Inflammatory macrophage treated with lipopolysaccharide for 1 hour (primary cell): ENCODE measurements at places on chromosomes 3 and 15.
A peak's percentile ranks its signal among the peaks of the same experiment; 100 is the strongest.

DNA sequence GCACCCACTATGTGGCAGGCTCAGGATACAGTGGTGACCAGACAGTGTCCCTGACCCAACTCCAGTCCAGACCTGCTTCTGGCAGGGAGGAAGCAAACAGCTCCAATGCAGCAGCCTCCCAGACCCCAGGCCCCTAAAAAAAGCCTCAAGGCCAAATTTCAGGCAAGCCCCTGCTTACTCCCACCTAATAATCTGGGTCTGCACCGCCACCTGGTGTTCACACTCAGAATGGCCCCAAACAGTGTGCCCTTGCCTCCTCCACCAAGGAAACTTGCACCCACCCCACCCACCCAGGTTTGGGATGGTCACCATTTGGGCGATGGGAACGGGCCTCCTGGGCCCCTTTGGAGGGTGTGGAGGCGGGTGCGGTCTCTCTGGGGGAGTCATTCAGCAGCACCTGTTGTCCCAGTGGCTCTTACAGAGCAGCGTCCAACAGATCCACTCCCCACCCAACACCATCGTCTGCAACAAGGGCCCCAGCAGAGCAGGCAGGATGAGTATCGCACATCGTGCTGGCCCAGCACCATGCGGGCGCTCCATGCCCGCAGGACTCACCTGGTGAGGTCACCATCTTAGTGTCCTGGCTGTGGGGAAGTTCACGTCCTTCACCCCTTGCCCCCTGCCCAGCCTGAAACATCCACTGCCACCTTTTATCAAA lies 17.3 kb downstream of the C3orf18 start:
- DNase-seq: peak; percentile 11

- no peak for DNase-seq
Measured at GRCh38 chr15:70503798-70504298, 259.5 kb downstream of the UACA start.

DNA sequence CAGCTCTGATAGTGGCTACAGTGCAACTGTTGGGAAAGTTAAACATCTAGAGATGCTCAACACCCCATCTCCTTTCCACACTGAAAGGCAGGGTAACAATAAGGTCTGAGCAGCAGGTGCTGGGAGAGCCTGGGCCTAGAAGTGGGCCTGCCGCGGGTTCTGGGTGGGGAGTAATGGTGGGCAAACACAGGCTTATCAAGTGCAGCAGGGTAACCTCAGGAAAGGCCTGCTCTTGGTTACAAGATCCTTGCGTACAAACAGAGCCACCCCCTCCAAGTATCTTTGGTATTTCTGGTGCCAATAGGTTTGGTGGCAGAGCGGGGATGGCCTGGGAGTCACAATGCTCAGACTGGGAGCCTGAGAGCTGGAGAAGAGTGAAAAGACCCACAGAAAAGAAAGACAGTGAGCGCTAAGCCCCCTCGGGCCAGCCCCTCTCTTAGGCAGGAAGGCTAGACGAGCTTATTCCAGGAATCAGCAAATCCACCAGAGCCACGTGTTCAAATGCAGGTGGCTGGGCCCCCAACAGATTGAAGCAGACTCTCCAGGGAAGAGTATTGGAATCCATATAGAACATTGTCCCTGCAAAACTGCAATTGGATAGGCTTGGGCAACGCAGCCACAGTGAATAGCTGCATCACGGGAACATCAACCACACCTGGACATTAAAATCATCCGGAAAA lies 2.7 kb downstream of the IQSEC1 start:
- no peak for DNase-seq

DNA sequence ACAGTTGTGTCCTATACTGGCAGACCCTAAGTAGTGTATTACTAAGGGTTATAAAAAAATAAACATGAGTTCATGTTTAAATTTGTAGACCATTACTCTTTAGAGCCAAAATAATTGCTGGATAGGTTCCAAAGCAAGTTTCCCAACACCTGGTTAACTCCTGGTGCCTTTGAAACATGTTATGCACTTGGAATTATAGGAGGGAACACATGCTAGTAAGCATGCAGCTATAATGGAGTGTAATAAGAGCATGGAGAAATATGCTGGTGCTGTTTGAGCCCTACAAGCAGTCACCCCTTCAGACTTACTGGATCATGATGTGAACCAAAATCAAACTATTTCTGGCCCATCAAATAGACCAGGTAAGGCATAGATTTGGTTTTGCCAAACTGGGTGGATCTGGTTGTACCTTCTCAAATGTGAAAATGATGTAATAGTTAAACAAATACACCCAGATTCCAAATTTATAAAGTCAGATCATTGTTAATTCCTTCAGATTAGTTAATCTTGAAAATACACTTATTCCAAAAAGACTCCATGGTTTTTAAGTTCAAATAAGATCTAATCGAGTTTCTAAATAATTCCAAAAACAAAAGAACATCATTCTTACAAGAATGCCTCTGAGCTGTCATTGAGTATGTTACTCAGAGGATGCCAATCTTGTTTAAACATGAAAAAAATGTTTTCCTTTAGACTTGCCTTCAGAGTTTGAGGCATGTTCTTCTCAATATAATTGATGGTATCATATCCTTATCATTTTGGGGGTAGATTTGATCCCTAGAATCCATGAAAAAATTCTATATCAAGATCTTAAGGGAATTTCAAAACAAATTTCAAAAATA lies 69.3 kb downstream of the LRRC28 start:
- no peak for DNase-seq

GRCh38 chr15:66154581-66154980 lies 99.0 kb downstream of the MEGF11 start:
- DNase-seq: no peak

- DNase-seq: no peak
Measured at GRCh38 chr3:37683321-37683720, 178.4 kb upstream of the CTDSPL start.

- DNase-seq: peak; percentile 6
Measured at GRCh38 chr3:71956716-71957115, 171.8 kb upstream of the PROK2 start.

DNA sequence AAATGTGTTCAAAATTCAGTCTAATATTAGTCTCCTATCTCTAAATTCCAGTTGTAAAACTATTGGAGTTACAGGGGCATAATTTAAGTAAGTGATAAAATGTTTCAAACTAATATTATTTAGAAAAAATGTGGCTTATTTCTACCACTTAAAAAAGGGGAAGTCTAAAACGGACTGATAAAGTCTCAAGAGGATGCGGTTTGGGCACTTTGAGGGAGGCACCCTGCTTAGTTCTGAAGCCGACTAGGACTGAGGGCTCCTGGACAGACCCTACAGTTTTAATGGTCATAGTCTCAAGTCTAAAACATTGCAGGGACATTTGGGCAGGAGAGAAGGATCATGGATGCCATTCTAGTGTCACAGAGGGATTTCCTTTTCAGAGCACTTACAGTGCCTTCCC lies 566.3 kb downstream of the NR2F2 start:
- no peak for DNase-seq

GRCh38 chr3:107704477-107704876 lies 181.7 kb downstream of the BBX start:
- DNase-seq: no peak

DNA sequence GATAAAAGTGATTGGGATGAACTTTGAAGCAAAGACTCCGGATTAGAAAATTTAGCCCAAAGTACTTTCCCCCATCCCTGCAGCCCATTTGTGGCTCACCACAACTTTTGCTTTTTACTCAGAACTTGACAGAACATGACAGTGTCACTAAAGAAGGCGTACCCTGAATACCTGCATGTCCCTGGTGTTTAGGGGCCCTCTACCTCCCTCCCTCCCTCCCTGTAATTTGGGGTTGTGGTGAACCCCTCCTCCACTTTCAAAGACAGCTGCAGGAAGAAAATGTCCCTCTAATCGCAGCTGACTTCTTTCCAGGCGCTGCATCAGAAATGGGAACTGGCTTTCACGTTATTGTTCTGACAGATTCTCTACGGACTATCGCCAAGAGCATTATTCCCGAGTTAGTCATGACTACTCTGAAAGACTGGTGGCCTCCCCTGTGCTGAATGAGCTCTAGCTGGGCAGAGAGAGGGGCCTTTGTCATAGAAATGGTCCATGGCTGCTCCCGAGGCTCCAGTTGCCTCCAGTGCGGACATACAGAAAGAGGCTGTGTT lies 93.2 kb upstream of the ARHGEF3 start:
- DNase-seq: no peak

DNA sequence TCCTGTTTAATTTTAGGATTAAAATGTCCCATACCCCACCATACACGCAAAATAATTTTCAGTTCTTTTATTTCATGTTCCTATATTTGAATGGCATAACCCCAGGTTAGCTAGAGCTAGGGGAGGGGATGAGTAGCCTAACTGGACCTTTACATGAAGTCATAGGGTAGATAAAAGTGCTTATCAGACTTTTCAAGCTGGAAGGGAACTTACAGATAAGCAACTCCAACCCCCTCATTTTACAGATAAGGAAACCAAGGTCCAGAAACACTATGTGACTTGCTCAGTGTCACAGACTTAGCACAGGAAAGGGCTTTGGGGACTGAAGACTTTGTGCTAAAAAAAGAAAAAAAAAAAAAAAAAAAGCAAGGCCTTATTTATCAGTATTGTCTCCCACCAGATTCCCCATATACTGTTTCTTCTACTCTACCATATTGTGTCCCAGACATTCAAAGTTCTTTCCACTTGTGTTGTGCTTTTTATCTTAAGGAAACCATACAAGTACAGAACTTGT lies 10.6 kb upstream of the TNIK start:
- DNase-seq: no peak

- peak; percentile 88 for DNase-seq
Measured at GRCh38 chr3:108062051-108062450, 28.8 kb downstream of the CD47 start.

GRCh38 chr3:76490064-76490463 lies 549.8 kb upstream of the ROBO2 start:
- DNase-seq: no peak

DNA sequence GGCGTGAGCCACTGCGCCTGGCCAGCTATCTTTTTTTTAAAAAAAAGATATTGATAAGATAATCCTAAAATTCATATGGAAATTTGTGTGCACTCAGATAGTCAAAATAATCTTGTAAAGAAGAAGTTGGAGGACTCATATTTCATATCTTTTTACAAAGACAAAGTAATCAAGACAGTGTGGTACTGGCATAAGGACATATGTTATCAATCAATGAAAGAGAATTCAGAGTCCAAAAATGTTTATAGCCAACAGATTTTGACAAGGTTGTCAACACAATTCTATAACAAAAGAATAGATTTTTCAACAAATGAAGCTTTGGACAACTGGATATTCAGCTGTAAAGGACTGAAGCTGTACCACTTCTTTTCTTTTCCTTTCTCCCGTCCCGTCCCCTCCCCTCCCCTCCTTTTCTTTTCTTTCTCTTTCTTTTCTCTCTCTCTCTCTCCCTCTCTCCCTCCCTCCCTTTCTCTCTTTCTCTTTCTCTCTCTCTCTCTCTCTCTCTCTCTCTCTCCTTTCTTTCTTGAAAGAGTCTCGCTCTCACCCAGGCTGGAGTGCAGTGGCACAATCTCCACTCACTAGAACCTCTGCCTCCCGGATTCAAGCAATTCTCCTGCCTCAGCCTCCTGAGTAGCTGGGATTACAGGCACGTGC lies 126.8 kb downstream of the GSK3B start:
- DNase-seq: no peak

DNA sequence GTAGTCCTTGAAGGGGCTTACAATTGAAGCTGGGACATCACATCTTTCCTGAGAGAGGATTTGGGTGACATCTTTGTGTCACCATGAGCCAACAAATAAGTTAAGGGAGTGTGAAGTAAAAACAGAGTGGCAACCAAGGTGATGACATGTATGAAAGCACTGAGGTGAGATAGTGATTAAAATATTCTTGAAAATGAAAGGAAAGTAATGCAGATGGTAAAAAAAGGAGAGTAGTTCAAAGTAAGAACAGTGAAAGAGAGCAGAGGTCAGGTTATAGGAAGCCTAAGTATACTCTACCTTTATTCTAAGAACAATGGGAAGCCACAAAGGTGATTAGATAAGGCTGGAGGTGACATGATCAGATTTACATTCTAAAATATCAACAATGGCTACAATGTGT lies 486.1 kb downstream of the DIPK2A start:
- DNase-seq: no peak
